Neural progenitor cell (in vitro differentiated cells): ENCODE measurements at places on chromosomes 4 and X.

- DNase-seq: no peak
Observed at GRCh38 chrX:111662292-111662691, 18.7 kb upstream of the ALG13 start.

DNA sequence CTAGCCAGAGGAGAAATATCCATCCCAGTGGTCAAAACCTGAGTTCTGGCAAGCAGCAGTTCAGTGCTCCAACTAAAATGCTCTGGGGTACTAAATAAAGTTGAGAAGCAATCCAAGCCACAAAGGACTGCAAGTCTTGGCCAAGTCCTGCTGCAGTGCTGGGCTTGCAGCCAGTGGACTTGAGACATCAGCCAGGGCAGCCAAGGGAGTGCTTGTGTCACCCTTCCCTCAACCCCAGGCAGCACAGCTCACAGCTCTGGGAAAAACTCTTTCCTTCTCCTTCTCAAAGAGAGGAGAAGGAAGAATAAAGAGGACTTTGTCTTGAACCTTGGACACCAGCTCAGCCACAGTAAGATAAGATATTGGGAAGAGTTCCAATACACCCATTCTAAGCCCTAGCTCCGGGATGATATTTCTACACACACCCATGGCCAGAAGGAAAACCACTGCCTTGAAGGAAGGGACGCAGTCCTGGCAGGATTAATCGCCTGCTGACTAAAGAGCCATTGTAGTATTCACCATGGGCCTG is 99.8 kb downstream of the PTCHD1 start:
- peak; percentile 26 for DNase-seq

DNA sequence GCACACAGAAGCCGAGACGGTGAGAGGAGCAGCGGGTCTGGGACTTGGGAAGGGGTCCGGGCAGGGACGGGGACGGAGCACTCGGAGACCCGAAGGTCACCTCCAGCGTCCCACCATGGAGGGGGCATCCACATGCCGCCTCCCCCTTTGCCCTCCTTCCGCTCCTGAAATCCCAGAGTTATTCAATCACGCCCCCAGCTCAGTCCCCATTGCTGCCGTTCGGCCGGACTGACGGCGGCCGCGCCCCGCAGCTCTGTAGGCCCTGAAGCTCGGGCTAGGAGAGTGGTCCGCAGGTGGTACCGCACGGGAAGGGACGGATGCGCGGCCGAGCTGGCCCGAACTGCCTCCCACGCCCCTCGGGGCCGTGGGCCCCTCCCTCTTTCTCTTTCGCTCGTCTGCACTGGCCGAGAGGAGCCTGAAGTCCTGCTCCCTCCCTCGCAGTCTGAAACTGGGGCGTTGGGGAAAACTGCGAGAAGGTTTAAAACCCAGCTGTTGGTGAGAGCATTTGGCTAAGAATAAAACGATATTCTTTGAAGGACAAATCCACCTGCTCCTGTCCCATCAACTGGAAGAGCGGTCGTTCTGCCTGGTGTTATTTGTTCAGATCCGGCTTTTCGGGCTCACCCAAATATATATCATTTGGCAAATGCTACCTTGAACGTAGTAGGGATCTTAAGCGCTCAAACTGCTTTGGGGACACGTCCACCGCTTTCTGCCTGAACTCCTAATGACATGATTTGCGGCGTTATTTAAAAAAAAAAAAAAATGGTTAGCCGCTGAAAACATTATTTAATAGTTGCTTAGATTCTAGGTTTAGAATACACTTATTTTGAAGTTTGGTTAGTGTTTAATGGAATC is 719 bp downstream of the USO1 start:
- peak; percentile 91 for DNase-seq

- peak; percentile 57 for DNase-seq
Observed at GRCh38 chrX:11944501-11944900, 186.5 kb downstream of the MSL3 start.

DNA sequence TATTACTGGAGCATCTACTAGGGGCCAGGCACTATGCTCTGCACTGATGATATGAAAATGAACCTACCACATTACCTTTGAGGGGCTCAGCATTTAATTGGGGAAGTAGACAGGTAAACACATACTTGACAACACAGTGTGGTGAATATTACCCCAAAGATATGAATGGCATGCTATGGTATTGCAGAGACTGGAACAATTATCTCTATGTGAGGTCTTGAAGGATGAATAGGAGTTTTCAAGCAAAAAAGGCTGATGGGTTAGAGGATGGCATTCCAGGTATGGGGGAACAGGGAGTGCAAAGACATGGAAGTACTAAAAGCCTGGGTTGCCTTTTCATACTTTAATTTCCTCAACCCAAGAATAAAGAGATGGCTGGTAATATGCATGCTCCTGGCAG is 59.1 kb upstream of the CAPN6 start:
- no peak for DNase-seq

DNA sequence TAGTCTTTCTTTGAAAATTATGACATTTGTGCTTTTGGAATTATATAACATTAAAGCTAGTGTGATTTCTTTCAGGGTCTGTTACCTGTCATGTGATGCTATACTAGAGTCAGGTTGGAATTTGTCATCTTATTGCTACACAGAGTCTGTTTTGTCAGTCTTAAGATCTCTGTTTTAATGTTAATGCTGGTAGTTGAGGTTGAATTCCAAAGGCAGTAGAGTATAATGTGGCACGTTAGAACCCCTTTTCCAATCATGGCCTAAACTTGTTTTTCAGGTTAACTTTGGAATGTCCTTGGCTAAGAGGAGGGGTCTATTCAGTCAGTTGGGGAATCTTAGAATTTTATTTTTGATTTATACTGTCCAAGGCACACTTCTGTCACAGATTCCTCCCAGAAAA is 258.5 kb downstream of the PABPC4L start:
- DNase-seq: no peak

DNA sequence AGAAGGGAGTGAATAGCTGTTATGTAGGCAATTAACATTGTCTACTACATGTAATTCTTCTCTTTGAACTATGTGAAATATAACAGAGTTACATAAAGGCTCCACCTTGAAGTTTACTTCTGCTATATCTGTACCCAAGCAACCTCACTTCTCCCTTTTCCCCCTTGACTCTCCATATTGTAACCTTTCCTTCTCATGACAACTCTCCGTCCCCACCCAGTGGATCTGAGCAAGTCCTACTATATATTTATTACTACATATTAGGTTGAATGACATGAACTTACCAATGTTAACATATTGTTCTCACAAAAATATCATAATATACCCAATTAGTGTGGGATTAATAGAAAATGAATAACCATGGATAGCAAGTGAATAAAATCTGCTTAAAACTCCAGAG is 93.2 kb upstream of the ATP8A1 start:
- no peak for DNase-seq

DNA sequence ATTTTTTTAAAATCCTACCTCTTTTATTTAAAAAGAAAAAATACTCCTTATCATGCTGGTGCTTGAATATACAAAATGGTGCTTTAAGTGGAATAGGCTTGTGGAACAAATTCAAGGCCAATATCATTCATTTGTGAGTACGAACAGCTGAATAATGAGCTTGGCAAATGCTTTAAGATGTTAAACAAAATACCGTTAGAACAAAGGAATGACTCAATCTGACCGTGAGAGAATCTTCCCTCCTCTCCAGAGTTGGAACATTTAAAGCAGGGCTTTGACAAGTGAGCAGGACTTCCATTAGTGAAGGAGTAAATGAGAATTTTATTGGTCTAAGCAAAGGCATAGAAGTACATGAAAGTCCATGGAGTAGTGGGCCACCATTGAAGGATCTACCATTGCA is 74.5 kb downstream of the DCLK2 start:
- no peak for DNase-seq

DNA sequence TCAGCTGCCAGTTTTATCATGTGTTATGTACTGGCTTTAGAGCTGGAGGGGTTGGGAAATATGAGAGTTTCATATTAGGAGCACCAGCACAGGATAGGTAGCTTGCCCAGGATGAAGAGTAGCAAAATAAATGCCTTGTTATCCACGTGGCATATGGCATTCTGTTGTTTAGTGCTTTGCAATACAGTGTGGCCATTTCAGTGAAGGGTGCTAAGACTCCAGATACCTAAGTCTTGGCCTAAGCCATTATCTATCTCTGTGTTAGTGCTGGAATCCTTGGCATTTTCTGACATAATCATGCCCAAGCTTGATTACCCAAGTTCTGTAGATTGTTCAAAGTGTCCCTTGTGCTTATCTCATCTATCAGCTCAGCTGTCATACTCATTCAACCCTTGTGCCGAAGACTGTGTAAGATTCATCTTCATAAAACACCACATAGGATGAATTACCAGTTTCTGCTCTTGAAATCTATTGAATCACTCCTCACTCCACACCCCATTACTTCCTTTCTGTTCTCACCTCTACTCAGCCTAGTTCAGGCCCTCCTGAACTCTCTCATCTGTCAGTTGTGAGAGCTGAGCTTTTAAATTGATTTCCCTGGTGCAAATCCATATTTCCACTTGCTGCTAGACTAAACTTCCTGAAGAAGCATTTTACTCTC is 73.5 kb downstream of the CLCN5 start:
- DNase-seq: no peak

DNA sequence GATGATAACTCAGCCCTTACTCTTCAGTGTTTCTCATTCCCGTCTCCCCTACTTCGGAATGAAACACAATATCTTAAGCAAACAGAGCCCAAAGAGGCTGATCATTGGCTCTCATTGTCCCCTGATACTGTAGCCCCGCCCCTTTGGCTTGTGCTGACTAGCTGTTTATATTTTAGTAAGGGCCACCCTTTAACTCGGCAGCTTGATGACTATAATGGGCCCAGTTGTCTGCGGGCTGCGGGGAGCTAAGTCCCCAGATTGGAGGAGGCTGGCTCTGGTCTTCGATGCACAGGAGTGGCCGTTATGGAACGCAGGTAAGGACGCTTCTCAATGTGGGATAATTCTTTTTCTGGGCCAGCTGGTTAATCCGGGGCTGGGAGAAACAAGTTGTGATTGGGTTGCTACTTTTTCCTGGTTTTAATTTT is at the start of gene TRIM2:
Gene TRIM2 (plus strand): TSS at position 197 of the 425 bp plus-strand sequence. CDS start 88 bp downstream, at position 285.
- peak; percentile 80 for DNase-seq

- no peak for DNase-seq
Observed at GRCh38 chr4:85419103-85419502, 55.8 kb upstream of the ARHGAP24 start.

DNA sequence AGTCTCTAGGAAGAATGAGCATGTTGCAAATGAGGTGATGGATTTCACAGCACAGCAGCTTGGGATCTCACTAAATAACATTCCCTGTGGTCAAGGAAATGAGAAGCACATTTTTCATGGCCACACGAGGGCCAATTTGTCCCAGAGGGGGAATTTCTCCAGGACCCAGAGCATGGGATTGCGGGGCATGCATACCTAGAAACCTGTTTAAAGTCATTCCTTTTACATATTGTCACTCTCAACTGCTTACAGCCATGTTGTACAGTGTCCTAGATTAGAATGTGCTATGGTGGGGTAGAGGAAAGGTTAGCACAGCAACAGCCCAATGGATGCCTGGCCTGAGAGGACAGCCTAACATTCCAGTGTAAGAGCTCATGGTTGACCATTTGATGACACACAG is 37.4 kb upstream of the NLGN4X start:
- no peak for DNase-seq

DNA sequence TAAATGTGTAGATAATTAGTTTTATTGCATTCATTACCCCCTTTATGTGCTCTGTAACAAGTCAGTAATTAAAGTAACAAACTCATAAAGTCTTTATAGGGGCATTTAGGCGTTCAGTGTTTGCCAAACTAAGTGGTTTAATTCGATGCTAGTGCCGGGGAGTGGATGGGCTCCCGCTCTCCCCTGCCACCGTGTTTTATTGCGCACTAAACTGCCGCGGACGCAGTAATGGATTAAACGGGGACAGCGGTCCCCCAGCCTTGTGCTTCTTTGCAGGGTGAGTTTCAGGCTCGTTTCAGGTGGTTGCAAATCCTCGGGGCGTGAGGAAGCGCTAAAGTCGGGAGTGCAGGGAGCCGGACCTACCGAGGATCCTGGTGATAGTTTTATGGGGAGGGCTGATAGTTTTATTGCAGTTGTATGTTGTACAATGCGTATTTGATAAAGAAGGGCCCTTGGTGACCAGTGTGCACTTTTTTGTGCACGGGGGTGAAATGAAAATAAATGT is 1.6 kb upstream of the PHOX2B start:
- peak; percentile 51 for DNase-seq

GRCh38 chrX:111652719-111653118 is 28.3 kb upstream of the ALG13 start:
- DNase-seq: peak; percentile 30

DNA sequence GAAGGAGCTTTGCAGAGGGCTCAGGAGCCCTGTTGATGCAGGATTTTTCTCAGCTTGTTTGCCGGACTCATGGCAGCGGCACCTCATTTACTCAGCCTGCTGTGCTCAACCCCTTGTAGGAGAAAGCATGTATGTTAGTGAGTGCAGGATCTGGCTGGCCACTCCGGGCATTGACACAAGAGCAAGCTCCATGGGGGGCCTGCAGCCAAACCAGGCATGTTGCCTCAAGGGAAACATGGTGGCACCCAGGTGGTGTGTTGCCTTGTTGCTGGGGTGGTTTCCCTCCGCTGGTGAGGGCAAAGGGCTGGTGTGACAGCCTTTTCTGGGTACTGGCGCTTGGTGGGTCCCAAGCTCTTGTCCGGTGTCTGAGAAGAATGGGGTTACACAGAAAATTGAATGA is 189.3 kb upstream of the ANXA3 start:
- peak; percentile 18 for DNase-seq

- DNase-seq: no peak
Observed at GRCh38 chrX:118751950-118752783, 24.8 kb downstream of the IL13RA1 start.

- no peak for DNase-seq
Observed at GRCh38 chr4:123405267-123405865, 8.8 kb downstream of the SPRY1 start.

GRCh38 chr4:6092131-6092530 is 73.9 kb upstream of the C4orf50 start:
- no peak for DNase-seq

DNA sequence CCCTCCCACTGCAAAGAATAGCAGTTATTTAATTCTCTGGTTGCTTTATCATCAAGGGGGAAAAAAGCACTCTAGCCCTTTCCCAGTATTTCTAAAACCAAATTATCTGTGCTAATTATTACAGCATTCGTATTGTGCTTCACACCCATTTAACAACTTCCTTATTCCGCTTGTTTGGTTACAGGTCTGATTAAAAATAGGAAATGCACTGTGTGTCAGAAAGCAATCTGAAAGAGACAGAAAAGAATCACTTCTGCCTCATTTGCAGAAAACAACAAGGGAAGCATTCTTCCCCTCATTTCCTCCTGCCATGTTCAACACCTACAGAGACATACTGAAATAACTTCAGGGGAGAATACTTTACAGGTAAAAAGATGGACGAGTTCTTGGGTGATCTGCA is 114.9 kb upstream of the MAP3K15 start:
- no peak for DNase-seq

GRCh38 chrX:133542476-133542875 is 127.2 kb upstream of the GPC4 start:
- no peak for DNase-seq

DNA sequence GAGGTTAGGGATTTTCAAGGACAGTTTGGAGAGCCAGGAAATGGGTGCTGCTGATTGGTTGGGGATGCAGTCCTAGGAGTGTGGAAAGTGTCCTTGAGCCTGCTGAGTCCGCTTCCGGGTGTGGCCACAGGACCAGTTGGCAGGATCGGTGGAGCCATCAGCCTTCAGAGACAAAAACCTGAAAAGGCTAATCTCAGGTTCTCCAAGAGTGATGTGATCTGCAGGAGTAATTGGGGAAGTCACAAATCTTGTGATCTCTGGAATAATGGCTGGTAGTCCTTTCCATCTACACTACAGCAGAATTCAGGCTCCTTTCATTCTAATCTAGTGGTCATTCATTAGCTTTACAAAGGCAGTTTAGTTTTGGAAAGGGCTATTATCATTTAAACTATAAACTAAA is 55.9 kb upstream of the BMP2K start:
- no peak for DNase-seq
